ENCODE measurements at places on chromosomes 4 and X.
A peak's percentile ranks its signal among the peaks of the same experiment; 100 is the strongest.

- DNase-seq = no peak
Observed at GRCh38 chr4:16377887-16378286, 151.6 kb upstream of the TAPT1 start.

DNA sequence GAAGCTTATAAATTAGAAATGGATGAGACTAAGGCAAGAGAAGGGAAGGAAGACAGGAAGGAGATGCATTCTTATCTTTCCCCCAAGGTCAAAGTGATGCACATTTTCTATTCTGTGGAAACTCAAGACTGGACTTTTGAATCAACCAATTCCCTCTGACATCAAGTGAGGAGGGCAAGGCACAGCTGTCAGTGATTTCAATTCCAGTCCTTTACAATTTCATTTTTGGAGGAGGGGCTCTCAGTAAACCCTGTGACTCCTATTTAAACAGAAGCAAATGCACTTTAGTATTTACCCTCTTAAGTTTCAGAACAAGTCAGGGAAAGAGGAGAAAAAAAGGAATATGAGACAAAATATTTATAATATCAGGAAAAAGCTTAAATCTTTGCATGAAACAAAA is 134.0 kb downstream of the MGST2 start:
- DNase-seq = no peak

GRCh38 chr4:12389604-12390003 is 960.9 kb upstream of the HS3ST1 start:
- DNase-seq = no peak

GRCh38 chrX:150863191-150863590 is 35.3 kb downstream of the CD99L2 start:
- no peak for DNase-seq

GRCh38 chrX:32867781-32868523 is 343.4 kb downstream of the DMD start:
- no peak for DNase-seq

DNA sequence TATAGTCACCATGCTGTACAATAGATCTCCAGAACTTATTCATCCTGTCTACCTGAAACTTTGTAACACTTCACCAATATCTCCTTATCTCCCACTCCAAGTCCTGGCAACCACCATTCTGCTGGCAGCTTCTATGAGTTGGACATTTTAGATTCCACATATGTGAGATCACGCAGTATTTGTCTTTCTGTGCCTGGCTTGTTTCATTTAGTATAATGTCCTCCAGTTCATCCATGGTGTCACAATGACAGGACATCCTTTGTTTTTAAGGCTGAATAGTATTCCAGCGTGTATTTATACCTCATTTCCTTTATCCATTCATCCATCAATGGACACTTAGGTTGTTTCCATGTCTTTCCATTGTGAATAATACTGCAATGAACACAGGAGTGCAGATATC is 198.7 kb downstream of the QDPR start:
- no peak for DNase-seq

- no peak for DNase-seq
Observed at GRCh38 chr4:121599049-121599448, 97.7 kb downstream of the ANXA5 start.

- no peak for DNase-seq
Observed at GRCh38 chr4:55014876-55015275, 110.5 kb downstream of the KDR start.

DNA sequence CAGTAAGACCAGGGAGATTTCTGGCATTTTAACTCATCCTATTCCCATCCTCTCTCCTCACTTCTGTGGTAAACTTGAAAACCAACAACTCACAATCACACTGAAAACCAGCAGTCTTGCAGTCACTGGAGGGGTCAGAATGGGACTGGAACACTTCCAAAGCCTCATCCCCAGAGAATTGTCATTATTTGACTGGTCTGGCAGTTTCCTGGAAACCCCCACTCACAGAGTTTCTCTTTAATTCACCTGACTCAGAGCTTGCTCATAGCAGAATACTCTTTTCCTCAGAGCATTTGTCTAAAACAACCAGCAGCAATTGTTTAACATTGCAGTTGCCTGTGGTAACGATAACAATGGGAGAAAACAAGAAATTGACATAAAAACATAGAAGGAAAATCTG is 7.3 kb upstream of the RAB9B start:
- no peak for DNase-seq

DNA sequence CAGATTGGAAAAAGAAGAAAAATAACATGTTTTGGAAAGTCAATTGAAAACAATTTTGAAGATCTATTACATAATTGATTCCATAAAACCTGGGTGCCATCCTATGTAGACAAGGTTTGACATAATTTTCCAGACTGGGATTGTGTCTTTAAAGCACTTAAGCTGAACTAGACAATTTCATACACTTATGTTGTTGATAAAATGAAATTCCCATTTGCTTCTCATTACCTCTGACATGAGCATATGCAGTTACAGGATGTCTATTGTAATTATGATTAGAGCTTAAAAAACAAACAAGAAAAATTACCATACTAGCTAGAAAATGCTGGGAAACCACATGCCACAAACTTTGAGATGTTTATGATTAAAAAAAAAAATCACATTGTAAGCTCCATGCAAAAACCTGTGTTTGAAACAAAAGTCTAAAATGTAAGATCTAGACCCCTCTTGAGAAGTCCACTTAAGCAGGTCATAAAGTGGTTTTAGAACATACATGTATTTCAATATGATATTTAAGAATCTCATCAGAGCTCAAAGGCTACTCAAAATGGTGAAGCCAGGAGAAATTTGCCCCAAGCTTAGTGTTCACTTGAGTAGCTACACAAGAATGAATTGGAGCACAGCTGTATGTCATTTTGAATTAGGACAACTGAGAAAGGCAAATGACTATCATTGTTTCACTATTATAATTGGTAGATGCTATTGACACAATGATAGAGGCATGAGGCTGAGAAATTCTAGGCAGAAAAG is 181.1 kb upstream of the PABPC4L start:
- no peak for DNase-seq

GRCh38 chr4:142818031-142818430 is 28.1 kb downstream of the INPP4B start:
- DNase-seq = no peak

GRCh38 chr4:18388039-18388438 is 366.5 kb upstream of the LCORL start:
- no peak for DNase-seq

GRCh38 chrX:36908801-36909675 is 99.1 kb upstream of the FAM47C start:
- DNase-seq = peak; percentile 33

DNA sequence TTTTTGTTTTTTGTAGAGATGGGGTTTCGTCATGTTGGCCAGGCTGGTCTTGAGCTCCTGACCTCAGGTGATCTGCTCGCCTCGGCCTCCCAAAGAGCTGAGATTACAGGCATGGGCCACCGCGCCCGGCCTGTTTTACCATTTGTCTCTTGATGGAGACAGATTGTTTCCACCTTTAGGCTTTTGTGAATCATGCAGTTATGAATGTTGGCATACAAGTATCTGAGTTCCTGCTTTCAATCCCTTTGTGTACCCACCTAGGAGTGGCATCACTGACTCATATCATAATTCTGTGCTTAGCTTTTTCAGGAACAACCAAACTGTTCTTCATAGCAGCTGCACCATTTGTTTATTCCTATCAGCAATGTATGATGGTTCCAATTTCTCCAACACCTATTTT is 20.2 kb upstream of the MGST2 start:
- no peak for DNase-seq

DNA sequence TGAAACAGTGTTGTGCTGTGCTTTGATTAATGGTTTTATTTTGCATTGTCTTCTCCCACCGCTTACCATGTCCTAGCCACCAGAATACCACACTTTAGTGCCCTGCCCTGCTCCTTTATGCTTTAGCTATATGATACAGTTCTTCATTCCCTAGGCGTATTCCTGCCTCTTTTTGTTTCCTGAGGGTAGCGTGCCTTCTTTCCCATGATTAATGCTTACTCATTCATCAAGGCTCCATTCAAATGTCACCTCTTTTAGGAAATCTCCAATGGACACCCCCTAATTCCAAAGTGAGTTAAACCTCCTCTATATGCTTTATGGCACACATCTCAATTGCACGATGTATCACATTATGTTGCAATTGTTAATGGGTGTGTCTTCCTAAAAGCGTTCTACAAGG is 46.3 kb downstream of the SPANXD start:
- no peak for DNase-seq

GRCh38 chrX:107324493-107325310 is 118.3 kb downstream of the DNAAF6 start:
- DNase-seq = no peak

- DNase-seq = no peak
Observed at GRCh38 chrX:107935664-107936433, 46.3 kb downstream of the TEX13B start.

- peak; percentile 73 for DNase-seq
Observed at GRCh38 chr4:104064646-104065577, 345.1 kb upstream of the TACR3 start.

- no peak for DNase-seq
Observed at GRCh38 chr4:107823870-107824349, 822 bp upstream of the SGMS2 start.

DNA sequence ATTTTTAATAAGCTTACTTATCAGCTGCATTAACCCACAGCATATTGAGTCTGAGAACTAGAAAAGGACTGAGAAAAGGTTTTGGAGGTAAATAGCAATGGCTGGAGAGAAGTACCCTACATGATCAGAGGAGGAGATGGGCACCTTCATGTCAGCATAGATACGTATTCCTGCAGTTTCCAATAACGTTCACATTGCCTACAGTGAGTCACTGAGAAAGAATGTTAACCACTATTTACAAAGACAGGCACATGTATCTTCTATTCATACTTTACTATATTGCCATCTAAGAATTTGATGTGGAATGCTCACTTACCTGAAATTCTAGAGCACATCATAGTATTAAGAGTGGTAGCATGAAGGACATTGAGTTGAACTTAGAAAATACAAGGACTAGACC is 92.5 kb downstream of the TLL1 start:
- no peak for DNase-seq

GRCh38 chrX:26160301-26160700 is at the start of gene MAGEB6B:
Gene MAGEB6B, plus strand, starts transcription at chrX:26160601. Its CDS starts 0 bp downstream, at chrX:26160601.
- no peak for DNase-seq

- no peak for DNase-seq
Observed at GRCh38 chr4:8707045-8707781, 114.6 kb downstream of the CPZ start.

GRCh38 chr4:144910723-144911122 is 187.3 kb downstream of the ANAPC10 start:
- no peak for DNase-seq

GRCh38 chr4:87882861-87883260 is 50.1 kb downstream of the MEPE start:
- no peak for DNase-seq

DNA sequence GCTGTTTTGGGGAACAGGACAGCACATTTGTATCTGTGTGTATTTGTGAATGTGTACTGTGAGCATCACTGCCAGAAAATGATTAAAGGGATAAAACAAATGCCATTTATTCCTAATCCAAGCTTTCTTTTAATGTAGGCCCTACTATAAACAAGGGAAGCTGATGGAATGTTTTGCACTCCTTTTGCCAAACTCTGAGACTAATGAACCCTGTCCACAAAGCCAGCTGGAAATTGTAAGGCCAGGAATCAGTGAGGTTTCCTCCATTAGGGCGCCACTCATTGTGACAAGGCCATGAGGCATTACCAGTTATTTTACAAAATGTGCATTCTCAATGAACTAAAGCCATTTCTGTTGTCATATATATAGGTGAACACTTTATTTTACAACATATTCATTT is 163.0 kb upstream of the NAP1L5 start:
- DNase-seq = no peak

DNA sequence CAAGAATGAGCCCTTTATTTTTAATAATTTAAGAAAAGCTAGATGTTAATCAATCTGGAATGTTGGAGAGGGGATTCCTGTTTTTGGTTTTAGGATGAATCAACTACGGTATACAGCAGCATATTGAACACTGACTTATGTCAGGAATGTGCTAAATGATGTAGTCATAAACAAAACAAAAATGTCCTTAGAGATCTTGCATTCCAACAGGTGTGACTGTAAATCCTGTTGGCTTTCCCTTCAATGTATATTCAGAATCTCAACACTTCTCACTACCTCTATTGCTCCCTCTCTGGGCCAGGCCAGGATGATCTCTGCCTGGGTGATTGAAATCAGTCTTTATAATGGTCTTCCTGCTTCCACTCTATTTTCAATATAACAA is 37.8 kb upstream of the BDH2 start:
- DNase-seq = no peak

DNA sequence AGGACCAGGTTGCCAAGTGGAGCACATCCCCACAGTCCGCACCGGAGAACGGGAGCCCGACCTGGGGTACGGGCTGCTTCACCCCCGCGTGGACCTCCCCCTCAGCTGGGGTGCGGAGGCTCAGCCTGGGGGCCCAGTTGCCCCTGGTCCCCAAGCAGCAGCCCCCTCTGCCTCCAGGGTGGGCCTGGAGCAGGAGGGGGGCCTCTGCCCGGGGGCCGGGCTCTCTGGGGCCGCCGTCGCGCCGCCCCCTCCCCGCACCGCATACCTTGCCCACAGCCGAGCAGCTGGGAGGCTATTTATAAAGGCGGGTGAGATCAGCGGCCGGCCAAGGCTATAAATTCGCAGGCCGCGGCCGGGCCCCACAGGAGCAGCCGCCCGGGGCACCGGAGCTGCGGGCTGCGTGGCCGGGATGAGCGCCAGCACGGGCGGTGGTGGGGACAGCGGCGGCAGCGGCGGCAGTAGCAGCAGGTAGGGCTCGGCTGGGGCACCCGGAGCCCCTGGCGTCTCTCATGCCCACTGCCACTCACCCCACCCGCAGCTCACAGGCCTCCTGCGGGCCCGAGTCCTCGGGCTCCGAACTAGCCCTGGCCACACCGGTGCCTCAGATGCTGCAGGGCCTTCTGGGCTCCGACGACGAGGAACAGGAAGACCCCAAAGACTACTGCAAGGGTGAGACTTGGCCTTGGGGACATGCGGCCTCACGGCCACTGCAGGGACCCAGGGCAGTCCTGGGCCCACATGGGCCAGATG is at the start of gene SRPK3:
Gene SRPK3 (plus strand): TSS at position 364 of the 750 bp plus-strand sequence. CDS start 46 bp downstream, at position 410.
- DNase-seq = no peak

- no peak for DNase-seq
Observed at GRCh38 chr4:145619639-145619996, 433 bp downstream of the MMAA start.

DNA sequence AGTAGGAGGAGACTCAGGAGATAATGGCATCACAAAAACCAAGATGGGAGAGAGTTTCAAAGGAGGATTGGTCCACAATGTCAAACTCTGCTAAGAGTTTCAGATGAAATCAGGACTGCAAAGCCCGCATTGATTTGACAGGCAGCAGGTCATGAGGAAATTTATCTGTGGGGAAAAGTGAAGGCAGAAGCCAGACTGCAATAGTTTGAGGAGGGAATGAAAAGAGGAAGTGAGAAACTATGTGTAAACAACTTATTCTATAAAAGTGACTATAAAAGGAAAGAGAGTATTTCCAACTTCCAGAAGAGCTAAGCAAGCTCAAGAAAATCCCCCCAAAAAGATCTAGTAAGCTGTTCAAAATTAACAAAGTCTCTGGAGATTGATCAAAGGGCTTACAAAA is 66.3 kb upstream of the DGKK start:
- no peak for DNase-seq

GRCh38 chr4:77785669-77786068 is 33.5 kb downstream of the CNOT6L start:
- DNase-seq = no peak

- no peak for DNase-seq
Observed at GRCh38 chr4:186204103-186204559, 12.8 kb downstream of the CYP4V2 start.

Measured in NCI-H1694 (cell line).